Amniotic stem cell (primary cell): ENCODE measurements at places on chromosomes 7 and 10.

DNA sequence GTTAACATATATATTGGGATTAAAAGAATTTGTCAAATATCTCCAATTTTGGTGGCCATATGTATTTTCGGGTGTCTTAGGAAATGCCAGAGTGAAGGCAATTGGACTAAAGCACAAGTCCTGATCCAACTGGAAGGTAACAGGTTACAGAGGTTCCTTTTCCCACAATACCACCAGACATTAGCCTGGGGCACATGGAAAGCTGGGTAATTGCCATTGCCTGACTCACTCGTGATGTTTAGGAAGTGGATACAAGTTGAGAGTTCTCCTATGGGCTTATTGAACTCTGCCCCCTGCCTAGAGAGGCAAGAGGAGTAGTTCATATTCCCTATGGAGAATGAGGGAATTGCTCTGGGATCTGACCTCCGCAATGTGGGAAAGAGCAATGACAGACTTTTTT, 5.7 kb downstream of the DNAH11 start:
- no peak for DNase-seq

DNA sequence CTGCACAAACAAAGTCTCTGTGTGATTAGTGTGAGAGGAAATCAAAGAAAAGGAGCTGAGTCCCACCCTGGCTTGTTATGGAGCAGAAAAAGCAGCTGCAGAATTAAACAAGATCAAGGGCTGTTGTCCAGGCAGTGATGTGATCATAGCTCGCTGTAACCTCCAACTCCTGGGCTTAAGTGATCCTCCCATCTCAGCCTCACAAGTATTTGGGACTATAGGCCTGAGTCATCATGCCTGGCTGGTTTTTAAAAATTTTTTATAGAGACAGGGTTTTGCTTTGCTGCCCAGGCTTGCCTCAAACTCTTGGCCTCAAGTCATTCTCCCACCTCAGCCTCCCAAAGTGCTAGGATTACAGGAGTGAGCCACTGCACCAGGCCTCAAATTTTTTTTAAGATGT, 88.9 kb downstream of the IPMK start:
- no peak for DNase-seq

GRCh38 chr7:29858191-29858951, 52.1 kb downstream of the WIPF3 start:
- no peak for DNase-seq

- DNase-seq = no peak
Measured at GRCh38 chr10:44389150-44389549, 4.3 kb upstream of the CXCL12 start.

DNA sequence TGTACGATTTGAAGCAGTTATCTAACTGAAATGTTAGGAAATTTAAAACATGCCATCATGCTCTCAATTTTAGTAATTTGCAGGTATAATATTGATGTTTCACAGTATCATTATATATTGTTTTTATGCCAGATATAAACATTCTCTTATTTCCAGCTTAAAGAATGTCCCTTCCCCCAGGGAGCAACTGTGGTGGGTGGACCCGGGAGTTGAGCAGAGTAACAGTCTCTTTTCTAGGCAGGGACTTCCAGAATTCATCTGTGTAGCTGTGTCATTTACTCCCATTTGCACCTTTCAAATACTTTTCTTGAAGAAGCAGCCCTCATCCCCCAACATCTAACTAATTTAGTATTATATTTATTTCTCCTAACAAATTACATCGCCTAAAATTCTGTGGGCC, 9.6 kb downstream of the INPP5F start:
- DNase-seq = no peak

- DNase-seq = no peak
Measured at GRCh38 chr7:336810-337566, 47.0 kb downstream of the FOXL3 start.
